ENCODE measurements at places on chromosomes 2 and 18. TPM values are rescaled to one million over a fixed set of nuclear protein-coding genes. Genes with fewer than 3 reads are reported as not detected.

DNA sequence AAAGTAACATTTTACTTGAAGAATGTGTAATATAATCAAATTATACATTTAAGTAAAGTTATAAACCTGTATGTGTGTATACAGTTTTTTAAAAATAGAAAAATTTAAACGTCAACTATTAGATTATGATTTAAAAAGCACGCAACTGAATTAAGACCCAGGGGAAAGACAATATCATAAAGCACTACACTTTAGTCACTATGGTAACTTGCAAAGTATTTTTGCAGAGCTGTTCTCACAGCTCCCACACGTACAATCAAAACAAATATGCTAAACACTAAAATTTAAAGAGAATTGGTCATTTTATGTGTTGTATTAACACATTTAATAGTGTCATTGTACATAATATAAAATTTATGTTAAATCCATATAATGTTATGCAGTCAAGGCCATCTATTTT lies 59.7 kb downstream of the FTCDNL1 start:
- H3K36me3 ChIP-seq = no peaks in the 10 kb centered on the region
- H3K27ac ChIP-seq = no peak overlapping the region
- no peak overlapping the region for H3K4me3 ChIP-seq
- no peak for DNase-seq
- no peaks in the 10 kb centered on the region for H3K27me3 ChIP-seq

The C2orf74 gene
- total RNA-seq = 10.7 TPM

The MROH2A gene
- 0.27 TPM for total RNA-seq

The EMILIN1 gene
- 9.4 TPM for total RNA-seq

The CHRND gene
- total RNA-seq = not detected

DNA sequence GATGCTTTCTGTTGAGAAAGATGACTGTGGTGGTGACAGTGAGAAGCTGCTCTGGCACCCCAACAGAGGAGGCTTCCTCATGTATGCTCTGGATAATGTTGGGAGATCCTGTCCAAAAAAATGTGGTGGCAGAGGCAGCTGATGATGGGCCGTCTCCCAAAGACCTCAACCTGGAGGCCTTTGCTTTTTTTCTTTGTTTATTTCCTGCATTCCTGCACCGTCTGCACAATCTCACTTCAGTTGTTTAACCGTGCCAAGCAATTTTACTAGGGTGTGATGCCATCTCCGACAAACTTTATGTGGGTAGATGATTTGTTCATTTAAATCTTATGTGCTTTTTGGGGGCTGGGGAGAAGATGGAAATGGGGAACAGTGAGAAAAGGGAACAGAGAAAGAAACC lies 62.2 kb upstream of the IGFBP5 start:
- DNase-seq = no peak
- H3K27me3 ChIP-seq = no peaks in the 10 kb centered on the region
- H3K36me3 ChIP-seq = no peaks in the 10 kb centered on the region
- H3K27ac ChIP-seq = no peak overlapping the region

GRCh38 chr2:191713837-191714236 lies 35.9 kb downstream of the NABP1 start:
- H3K4me3 ChIP-seq = no peak overlapping the region
- no peaks in the 10 kb centered on the region for H3K36me3 ChIP-seq
- no peaks in the 10 kb centered on the region for H3K27me3 ChIP-seq

The PAX8 gene
- total RNA-seq = 10.5 TPM

DNA sequence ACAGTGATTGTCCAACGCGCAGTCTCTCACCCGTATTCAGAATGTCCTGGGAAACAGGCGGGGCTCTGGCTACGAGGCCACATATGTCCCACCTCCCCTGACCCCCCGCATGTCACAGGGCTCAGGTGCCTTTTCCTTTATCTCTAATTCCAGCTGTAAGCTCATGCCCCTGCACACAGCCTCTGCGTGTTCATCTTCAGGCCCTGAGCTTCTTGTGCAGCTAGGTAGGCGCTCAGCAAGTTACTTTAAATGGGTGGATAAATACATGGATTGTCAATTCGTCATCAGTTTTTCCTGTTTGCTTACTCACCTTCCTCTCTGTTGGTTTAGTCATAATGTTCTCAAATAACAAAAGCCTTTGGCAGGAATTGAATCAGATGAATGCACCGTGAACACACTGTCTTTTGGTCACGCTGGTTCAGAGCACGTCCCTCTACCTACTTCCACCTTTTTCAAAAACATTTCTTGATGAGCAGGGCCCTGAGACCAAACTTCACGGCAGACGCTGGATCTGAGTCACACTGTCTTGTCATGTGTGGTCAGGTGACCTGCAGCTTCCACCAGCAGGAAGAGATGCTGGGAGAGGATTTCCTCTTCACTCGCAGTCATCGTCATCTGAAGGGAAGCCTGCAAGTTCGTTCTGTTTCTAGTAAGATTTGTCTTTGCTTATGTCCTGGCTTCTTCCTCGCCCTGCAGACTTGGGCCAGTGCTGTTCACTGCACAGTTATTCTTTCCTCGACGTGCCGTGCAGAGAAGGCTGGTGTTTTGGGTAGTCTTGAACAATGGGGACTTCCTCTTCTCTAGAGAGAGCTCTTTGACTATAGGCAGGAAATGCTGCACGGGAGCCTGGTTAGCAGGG lies 138.1 kb downstream of the PTGR3 start:
- no peaks in the 10 kb centered on the region for H3K36me3 ChIP-seq
- DNase-seq = peak; percentile 84
- no peaks in the 10 kb centered on the region for H3K27me3 ChIP-seq
- peak overlapping the region; percentile 0 for H3K4me3 ChIP-seq

The SERPINB7 gene
- total RNA-seq = not detected

The FN1 gene
- 28.0 TPM for total RNA-seq

DNA sequence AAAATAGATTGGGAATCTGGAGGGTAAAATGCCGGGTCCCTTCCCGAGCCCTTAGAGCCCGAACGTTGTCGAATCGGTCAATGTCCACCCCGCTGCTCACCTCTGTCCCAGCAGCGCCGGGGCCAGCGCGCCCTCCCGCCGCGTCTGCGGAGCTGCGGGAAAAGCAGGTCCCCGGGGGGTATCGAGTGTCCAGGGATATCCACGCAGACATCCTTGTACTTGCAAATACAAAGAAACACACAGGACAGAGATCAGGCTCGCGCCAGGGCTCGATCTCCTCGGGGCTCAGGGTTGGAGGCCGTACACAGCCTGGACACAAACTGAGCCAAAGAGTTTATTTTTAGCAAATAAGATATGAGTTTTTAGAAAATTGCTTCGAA lies 2.3 kb upstream of the GATA6 start:
- peaks cover 3% of the 10 kb centered on the region for H3K36me3 ChIP-seq
- peaks cover 24% of the 10 kb centered on the region for H3K4me1 ChIP-seq
- peak overlapping the region; percentile 84 for H3K27ac ChIP-seq
- H3K4me3 ChIP-seq = peak overlapping the region; percentile 90
- DNase-seq = no peak

GRCh38 chr2:49933711-49934110 lies 779.4 kb upstream of the FSHR start:
- no peak for DNase-seq
- no peaks in the 10 kb centered on the region for H3K27me3 ChIP-seq
- no peaks in the 10 kb centered on the region for H3K36me3 ChIP-seq
- no peak overlapping the region for H3K4me3 ChIP-seq
- no peaks in the 10 kb centered on the region for H3K4me1 ChIP-seq

DNA sequence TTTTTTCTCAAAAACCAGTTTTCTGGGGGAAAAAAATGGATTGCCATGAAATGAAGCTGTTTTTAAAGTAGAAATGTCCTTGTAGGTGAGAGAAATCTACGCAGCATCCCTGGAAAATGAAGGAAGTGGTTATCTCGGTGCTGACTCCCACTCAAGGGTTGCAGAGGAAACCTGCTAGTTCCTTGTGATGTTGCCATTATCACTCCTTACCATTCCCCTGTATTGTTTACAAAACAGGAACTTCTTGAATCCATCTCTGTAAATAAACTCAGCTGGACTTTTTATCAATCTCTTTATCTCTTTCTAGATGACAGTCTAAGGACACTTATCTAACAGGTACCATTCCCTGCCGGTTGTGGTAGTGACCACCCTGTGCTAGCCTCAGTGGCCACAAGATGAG lies 61.2 kb downstream of the FEZ2 start:
- no peaks in the 10 kb centered on the region for H3K4me1 ChIP-seq
- no peak overlapping the region for H3K4me3 ChIP-seq
- H3K36me3 ChIP-seq = peaks cover 20% of the 10 kb centered on the region
- DNase-seq = no peak

All from Peyer's patch (tissue), 4 donors.